Umbilical cord (tissue), 2 donors: ENCODE measurements at places on chromosomes 7 and 10. TPM values are rescaled to one million over a fixed set of nuclear protein-coding genes. Genes with fewer than 3 reads are reported as not detected.
A peak's percentile ranks its signal among the peaks of the same experiment; 100 is the strongest.

DNA sequence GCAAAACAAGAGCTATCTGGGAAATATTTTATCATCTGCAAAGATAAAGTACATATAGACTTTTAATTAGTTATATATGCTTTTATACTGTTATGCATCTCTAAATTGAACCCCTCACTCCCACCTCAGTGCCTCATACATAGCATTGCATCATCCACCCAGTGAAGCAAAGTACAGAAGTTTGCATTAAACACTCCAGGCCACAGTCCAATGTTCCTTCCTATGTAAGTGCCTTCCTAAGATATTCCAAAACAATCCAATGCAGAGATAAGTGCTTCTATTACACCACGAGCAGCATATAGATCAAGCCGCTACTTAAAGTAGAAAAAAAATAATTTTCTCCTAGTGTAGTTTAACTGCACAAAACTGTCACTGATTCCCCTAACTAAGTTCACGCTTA lies 3.4 kb downstream of the CPXM2 start:
- peak; percentile 59 for DNase-seq

DNA sequence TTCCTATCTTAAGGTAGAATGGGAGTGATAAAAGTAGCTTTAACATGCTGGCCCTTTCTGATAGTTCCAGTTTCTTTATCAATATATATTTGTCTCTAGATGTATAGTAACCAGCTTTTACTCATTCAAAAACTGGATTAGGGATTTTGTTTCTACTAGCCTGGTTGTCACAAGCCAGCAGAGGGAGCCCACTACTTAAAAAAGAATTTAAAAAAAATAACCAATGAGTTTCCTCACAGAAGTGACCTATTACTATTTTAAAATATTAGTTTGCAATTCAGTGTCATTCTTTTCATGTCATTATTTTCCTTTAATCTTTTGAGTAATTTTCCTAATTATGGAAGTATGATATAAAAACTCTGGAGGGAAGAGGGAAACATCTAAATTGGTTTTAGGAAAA lies 142.1 kb downstream of the PHTF2 start:
- DNase-seq = peak; percentile 22

- DNase-seq = peak; percentile 22
Measured at GRCh38 chr10:87675396-87676376, 16.0 kb downstream of the PAPSS2 start.

DNA sequence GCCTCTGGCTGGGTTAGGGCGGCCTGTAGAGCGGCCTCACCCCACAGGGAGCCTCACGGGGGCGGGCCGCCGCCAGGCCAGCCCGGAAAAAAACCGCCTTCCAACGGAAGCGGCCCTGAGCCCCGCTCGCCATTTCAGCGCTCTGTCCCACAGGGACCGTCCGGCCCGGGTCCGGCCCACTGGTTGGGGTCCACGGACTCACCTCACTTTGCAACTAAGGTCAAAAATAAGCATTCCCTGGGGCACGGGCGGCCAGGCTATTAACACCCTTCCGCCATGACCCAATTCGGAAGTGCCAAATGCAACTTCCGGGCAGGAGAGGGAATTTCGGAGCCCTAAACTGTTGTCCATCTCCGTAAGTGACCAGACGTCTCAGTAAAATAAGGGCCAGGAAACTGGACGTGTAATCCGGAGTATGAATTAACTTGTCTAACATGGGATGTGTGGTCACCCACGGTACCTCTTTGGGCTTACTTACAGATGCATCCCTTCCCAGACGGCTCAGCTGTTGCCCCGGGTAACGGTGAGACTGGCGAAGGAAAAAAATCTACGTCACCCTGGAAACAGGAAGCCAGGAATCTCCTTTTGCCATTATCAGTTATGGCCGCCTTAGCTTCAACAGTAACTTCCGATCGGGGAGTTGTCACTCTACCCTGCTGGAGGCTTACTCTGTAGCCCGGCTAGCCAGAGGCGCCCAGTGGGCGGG lies at the start of gene BBIP1:
TSS of gene BBIP1 (minus strand) at position 538 of the 706 bp plus-strand sequence. CDS start 1,023 bp downstream, outside the sequence.
- peak; percentile 100 for DNase-seq

DNA sequence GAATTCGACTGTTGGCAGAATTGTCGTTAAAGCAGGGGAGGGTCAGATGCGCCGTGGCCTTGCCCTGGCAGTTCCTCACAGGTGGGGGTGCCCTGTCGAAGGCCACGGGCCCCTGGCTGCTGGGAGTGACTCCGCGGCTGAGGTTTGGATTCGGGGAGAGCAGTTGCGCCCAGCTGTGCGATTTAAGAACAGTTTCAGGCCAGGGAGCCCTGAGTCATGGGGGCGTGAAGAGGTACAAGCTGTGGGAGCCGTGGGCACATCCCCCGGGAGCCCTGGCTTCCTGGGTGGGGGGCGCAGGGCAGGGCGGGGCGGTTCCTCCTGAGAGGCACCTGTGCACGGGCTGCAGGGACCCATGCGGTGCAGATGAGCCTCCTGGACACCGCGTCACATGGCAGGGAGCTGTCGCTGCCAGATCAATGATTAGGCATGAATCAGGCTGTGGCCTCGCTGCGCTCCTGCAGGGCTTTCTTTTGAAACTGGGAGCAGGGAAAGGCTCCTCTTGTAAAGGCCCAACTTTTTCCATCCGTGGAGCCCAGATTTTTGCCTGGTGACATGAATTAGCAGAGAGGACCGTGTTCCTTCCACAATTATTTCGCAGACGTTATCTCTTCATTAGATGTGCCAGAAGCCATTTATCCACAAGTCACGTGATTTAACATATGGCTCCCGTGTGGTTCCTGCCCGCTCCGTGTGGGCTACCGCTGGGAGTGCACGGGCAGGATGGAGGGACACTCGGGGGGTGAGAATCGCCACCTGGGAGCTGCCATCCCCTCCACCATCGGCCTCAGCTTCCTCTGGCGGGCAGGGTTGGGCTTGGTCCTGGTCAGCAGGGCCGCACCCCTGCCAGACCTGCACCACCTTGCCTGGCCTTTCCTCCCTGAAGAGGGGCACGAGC lies 918 bp downstream of the PWWP2B start:
- DNase-seq = peak; percentile 53

GRCh38 chr10:11806706-11807105 lies 16.4 kb upstream of the PROSER2 start:
- DNase-seq = no peak

DNA sequence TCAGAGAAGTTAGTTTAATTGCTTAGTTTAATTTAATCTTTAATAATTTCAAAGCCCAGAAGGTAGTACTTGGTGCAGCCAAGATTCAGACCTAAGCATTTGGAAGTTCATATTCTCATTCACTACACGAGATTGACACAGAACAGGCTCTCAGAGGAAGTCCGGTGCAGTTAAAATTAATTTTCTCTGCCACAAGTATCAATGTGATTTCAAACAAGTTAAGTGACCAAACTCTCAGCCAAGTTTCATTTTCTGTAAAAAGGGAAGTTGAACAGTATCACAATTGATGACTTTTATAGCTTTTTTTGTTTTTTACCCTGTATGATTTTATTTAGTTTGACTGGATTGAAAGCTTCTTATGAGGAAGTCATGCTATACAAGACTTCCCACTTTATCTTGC lies 1494.9 kb upstream of the LRRTM3 start:
- DNase-seq = no peak

DNA sequence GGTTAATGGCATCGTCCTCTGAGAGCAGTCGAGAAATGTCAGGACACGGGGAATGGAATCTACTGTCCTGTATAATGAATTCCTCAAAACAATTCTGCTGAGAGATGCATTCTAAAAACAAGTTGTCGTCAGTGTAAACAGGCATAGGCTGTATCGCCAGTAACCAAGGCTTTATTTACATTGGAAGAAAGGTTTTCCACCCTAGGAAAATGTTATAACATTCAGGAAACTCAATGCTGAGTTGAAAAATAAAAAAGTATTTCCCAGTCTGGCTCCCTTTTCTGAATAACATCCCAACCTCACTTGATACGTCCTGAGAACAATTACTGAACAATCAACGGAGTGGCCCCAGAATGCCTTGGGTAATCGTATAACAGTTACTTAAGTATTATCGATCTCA lies 79.6 kb upstream of the UCN3 start:
- DNase-seq = peak; percentile 6

Gene EVX1
- total RNA-seq = 1.7 TPM
